NCI-H2081 (cell line): ENCODE measurements at places on chromosomes 6 and 20.
A peak's percentile ranks its signal among the peaks of the same experiment; 100 is the strongest.

- DNase-seq, result peak; percentile 36
Observed at GRCh38 chr6:142187209-142187608, 40.1 kb downstream of the VTA1 start.

- DNase-seq, result no peak
Observed at GRCh38 chr6:132128424-132128823, 177.3 kb upstream of the CCN2 start.

- DNase-seq, result no peak
Observed at GRCh38 chr6:55774286-55775028, 100.9 kb downstream of the BMP5 start.

GRCh38 chr6:14309516-14309915, 191.9 kb downstream of the CD83 start:
- DNase-seq, result no peak

DNA sequence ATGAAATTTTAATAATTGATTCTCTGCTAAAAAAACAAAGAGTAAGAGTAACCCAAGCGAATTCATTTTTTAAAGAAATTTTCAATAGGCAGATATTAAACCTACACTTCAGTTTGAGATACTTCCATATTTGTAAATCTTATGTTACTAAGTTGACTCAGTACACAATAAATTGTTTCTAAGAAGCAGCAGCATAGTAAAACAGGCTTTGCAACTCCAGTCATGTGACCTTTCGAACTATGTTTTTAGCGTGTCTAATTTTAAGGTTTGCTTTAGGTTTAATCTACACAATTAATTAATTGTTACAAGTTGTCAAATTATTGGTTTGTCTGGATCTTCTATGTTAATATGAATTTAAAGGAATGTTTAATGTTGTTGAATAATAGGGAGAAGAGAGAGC, 708.9 kb upstream of the CITED2 start:
- no peak for DNase-seq

DNA sequence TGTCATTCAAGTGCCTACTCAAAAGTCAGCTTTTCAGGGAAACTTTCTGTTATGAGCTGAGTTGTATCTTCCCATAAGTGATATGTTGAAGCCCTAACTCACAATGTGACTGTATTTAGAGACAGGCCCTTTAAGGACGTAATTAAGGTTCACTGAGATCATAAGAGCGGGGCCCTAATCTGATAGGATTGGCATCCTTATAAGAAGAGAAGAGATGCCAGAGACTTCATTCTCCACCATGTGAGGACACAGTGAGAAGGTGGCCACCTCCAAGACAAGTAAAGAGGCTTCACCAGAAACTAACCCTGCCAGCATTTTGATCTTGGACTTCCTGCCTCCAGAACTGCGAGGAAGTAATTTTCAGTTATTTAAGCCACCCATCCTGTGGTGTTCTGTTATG, 12.7 kb upstream of the SMLR1 start:
- no peak for DNase-seq

DNA sequence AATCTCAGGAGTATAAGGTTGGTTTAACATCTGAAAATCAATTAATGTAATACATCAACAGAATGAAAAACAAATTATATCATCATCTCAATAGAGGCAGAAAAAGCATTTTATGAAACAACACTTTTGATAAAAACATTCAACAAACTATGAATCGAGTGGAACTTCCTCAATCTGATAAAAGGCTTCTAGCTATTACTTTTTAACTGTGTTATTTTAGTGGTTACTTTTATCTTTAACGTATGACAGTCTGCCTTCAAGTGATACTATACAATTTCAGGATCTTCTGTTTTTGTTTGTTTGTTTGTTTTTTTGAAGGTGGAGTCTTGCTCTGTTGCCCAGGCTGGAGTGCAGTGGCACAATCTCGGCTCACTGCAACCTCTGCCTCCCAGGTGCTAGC, 73.7 kb downstream of the ZFAND3 start:
- DNase-seq, result no peak

- DNase-seq, result no peak
Observed at GRCh38 chr6:138785980-138786379, 9.9 kb upstream of the ECT2L start.

GRCh38 chr6:53793318-53794136, 1.3 kb upstream of the LRRC1 start:
- DNase-seq, result peak; percentile 42

DNA sequence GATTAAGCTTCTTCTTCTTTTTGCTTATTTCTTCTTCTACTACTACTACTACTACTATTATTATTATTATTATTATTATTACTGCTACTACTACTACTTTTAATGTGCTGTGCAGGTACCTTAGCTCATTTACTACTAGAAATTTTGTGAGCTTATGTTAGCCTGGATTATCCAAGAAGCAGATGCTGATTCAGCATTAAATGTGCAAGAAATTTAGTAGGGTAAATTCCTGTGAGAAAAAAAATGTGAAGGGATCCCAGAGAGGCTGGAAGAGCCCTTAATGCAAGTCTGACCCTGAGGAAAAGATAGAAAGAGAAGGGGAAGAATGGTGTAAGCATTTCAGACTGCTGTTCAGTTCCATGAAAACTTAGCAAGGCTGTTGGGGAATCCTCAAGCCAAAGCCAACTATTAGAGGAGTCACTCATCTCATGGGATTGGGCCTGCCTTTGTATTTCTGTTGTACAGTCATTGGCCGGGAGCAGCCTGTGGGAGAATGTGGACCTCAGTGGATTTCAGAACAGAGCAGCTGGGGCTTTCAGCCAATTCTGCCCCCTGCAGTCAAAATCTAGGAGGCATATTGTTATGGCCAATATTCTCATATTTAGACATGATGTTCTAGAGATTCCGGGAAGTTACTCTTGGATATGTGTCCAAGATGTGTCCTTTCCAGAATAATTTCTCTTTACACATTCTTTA, 37.2 kb upstream of the TSPYL1 start:
- no peak for DNase-seq

DNA sequence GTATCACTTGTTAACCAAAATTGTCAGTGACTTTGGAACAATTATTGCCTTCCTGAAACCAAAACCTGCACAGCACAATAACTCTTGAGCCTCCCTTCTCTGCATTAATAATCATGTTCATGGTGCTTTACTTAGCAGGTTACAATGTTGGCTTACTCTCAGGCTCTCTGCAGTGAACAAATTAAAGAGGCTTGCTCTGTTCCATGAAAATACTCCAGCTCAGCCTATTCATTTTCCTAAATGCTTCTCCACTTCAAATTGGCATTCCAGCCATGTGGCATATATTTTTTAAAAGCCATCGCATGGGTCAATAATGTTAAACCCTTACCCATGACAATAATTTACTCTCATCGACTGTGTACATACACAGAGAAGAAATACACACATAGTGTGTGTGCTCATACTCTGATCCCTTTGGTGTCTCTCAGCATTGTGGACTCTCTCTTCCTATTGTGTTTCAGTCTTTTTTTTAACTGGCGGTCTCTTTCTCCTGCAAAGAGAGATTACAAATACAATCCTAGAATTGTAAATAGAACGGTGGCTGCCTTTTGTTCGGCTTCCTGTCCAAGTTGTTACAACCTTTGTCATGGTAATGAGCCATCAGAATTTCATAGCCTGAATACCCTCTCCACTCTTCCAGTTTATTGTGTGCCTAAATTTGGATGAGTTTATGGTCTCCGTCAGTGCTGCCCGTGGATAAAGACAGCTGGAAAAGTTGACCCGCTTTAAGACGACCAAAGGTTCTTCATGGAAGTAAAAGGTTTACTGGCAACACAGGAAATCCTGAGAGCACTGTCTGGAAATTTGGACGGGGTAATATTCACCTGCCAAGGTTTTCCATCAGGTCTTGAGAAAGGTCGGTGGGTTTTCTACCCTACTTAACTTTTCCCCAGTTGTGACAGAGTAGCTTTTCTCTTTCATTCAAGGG, 263.6 kb downstream of the CD83 start:
- DNase-seq, result peak; percentile 86

GRCh38 chr6:136212608-136213007, 37.5 kb downstream of the MTFR2 start:
- no peak for DNase-seq

DNA sequence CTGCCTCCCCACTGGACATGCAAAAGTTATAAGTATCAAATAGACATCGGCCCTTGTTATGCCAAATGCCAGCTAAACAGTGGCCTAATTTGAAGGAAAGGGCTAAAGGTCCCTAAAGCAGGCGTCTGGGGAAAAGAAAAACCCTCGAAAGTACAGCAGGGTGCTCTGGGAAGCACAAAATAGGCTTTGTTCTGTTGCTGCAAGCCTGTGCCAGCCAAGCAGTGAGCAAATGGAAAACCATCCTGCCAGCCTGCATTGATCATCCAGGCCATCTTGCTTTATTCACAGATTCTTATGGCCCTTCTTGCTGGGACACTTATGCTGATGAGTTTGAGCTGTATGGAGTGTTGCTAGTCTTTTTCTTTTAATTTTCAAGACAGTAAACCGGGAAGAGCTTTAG, 62.2 kb upstream of the PLEKHG1 start:
- DNase-seq, result no peak
